ENCODE measurements at places on chromosomes 16 and 17. TPM values are rescaled to one million over a fixed set of nuclear protein-coding genes. Genes with fewer than 3 reads are reported as not detected.

GRCh38 chr17:4427505-4427904 is 6.2 kb upstream of the SPNS3 start:
- DNase-seq = no peak

- DNase-seq = no peak
Measured at GRCh38 chr16:67236563-67237395, 9.8 kb downstream of the TMEM208 start.

GRCh38 chr17:78411241-78411857 is 32.9 kb downstream of the PGS1 start:
- no peak for DNase-seq

DNA sequence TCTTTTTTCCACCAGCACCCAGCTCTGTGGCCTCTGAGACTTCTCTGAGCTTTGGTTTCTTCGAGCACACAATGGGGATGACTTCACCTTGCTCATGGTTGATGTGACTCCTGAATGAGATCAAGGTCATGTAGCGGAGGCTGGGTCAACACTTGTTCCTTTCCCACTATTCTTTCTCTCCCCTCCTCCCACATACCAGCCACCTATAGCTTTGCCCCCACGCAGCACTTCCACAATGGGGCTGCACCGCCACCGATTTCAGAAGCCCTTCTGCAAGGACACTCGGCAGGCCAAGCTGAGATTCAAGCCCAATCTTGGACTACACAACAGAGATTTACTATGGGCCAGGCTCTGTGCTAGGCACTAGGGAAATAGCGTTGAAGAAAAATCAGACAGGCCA is 14.4 kb downstream of the TRIM25 start:
- DNase-seq = no peak

The CCDC200 gene
- total RNA-seq = not detected

The RND2 gene
- 0.38 TPM for total RNA-seq

The CTRB2 gene
- total RNA-seq = not detected

The HIC1 gene
- total RNA-seq = 0.64 TPM

The HAS3 gene
- 4.7 TPM for total RNA-seq

Data from bronchial epithelial cell (primary cell).